ENCODE measurements at places on chromosomes 1 and 21. TPM values are rescaled to one million over a fixed set of nuclear protein-coding genes. Genes with fewer than 3 reads are reported as not detected.

CRYAA gene
- not detected for total RNA-seq

PPM1J gene
- 13.2 TPM for total RNA-seq

VCAM1 gene
- total RNA-seq = 0.07 TPM

DNA sequence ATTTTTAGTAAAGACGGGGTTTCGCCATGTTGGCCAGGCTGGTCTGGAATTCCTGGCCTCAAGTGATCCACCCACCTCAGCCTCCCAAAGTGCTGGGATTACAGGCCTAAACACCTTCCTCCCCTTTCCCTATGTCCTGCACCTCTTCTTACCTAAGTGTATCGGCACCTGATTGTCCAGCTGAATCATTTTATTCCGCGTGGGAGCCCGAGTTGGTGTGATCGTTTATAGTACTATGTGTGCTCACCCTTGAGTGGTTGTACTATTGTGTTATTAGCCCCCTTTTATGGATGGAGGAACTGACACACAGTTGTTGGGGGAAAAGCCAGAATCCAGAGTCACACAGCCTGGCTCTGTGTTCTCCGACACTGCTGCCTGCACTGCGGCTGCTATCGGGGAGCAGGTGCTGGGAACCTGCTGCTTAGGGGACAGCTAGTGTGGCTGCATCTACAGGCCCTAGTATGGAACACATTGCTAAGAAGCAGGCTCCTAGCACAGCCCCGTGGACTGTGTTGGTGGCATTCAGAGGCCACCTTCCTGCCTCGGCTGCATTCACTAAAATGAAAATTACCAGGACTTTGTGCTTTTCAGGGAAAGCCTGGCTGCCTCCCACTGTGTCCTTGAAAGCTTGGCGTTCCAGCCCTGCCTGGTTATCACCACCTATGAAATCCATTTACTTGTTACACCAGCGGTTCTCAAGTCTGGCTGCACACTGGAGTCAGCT is 21.6 kb downstream of the ENO1 start:
- no peak for DNase-seq

DNA sequence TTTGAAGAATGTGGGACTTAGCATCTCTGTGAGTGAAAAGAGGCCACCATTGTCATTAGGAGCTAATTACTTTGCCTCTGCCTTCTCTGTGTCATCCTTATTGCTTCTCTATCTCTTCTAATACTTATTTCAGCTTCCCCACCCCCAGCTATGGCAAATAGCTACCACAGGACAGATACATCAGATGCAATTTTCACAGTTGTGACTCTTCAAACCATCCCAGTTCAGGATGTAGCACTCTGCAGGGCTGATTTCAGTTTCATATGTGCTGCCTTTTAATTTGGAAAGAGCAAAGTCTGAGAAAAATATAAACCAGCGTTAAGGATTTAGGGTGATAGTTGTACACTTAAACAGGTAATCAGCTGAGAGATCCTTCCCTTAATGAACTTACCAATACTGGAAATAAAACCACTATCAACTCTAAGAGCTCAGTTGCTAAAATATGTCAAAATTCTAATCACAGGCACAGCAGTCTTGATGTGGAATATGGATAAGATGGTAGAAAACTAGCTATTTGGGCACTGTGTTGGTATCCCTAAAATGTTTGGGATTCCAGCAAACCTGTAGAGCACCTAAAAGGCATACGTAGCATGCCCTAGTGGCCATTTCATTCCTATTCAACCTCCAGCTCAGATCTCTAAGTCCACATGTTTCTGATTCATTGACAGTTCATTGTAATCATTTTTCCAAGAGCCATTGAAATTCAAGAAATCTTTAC is 148.4 kb downstream of the SYT2 start:
- no peak for DNase-seq

- DNase-seq = no peak
Measured at GRCh38 chr1:23196627-23197328, 20.5 kb downstream of the HTR1D start.

DNA sequence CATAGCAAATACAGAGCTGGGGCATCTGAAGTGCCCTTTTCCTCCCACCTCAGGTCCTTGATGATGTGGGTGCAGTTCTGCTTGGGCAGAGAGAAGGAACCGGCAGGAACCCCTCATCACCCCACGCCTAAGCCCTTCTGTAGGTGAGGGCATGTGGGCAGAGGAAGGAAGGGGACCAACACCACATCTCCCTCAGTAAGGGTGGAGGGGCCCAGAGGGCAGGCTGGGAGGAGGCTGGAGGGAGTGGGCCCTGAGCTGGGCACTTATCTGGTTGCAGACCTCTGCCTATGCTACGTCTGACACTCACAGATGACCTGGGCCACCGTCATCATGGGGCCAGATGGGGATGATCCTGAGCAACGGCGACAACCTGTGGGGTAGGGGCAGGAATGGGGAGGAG is 11.0 kb downstream of the ZNF687 start:
- DNase-seq = no peak

- no peak for DNase-seq
Measured at GRCh38 chr1:36728846-36729245, 246.1 kb upstream of the CSF3R start.

DNA sequence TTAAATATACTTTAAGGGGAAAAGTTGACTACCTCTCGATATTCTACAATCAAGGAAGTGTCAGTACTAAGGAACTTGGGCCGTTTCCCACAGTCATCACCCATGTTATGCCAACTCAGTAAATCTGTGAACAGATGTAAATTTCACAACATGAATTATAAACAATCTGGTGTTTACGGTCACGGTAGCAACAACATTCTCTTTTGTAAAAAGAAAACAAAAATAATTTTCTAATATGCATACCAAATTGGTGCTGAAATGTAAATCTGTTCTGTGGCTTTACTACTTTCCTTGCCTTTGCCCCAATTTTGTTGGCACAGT is 1.2 kb downstream of the SH3GLB1 start:
- no peak for DNase-seq
